ENCODE measurements at places on chromosomes 7 and 10.

DNA sequence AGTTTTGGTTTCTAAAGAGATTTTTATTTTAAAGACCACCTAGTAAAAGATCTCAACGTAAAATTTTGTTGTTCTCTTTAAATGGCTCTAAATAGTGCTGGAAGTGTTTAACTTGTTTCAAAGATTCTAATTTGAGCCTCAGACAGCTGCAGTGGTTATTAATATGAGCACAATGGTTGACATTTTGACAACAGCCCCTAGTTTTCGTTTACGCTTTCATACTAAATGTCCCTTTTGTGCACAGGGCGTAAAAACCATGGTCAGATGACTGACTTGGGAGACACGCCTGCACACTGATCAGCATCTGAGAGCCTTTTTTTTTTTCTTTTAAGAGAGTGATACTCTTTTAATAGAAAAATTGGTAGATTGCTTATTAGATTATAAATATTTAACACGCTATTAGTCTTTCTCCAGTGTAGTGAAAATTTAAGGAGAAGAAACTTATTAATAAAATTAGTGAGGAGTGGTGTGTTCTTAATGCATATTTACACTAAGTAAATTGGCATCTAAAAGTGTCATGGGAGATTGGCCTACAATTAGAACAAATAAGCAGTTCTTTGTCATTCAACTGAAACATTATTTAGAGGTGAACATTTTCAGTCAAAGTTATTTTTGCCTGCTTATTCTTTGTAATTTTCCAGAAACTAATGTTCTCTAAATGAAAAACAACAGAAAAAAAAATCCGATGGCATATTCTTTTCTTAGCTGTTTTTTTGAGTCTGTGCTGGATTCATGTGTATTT, 182.8 kb upstream of the PHYHIPL start:
- DNase-seq: no peak

DNA sequence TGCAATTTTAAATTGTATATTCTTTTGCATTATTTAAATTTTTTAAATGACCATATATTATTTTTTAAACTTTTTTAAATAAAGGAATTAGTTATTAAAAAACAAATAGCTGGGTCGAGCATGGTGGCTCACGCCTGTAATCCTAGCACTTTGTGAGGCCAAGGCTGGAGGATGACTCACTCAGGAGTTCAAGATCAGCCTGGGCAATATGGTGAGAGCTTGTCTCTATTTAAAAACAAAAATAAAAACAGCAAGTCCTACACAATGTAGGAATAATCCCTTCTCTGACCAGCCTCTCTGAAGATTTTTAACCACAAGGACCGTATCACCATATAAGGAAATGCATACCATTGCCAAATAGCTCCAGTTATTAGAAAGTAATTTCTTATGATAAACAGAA, 19.6 kb downstream of the NOC3L start:
- DNase-seq: no peak

- DNase-seq: no peak
These were observed 37.2 kb downstream of the PIK3AP1 start for GRCh38 chr10:96683065-96683464.

DNA sequence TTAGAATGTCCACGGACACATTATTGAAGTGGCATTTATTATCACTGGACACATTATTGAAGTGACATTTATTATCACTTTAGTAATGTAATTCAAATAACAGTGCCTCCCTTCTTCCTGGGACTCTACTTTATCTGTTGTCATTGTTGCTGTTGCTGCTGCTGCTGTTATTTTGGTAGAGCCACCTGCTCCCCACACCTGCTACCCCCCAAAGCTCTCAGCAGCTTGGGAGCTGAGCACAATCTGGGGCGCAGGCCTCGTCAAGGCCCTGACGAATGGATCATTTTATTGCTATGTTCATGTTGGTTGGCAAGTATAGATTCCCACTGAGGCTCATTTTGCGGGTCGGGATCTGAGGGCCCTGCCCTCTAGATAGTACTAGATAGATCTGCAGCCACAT, 24.8 kb downstream of the FIGNL1 start:
- DNase-seq: no peak

GRCh38 chr10:42149722-42150427, 488.5 kb downstream of the ZNF33B start:
- no peak for DNase-seq

GRCh38 chr7:132500727-132501440, 75.4 kb downstream of the PLXNA4 start:
- no peak for DNase-seq

GRCh38 chr10:5645944-5646617, 20.3 kb downstream of the ASB13 start:
- DNase-seq: no peak

DNA sequence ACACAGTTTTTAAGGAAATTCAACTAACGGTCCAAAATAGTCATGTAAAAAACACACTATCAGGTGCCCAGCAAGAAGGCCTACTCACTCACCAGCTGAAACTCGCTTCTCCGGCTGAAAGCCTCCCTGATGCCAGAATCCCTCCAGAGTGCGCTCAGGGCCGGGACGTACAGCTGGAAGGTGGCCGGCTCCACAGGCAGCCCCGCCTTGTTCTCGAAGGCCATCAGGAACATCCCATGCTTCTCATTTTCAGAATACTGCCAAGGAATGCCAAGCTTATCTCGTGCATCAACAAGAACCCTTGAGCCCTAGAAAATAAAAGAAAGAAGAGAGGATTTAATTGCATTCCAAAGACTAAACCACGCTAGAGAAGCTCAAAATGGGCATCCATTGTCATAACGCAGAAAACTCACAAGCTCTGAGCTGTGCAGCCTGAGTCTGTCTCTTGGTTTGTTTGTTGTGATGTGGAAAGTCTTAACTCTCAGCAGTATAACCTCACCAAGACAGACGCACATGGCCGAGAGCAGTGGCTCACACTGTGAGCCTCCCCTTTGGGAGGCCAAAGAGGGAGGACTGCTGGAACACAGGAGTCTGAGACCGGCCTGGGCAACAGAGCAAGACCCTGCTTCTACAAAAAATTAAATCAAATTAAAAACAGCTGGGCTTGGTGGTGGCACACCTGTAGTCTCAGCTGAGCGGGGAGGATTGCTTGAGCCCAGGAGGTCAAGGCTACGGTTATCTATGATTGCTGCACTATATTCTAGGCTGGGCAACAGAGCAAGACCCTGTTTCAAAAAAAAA, 49.1 kb downstream of the GNA12 start:
- DNase-seq: no peak

GRCh38 chr10:86258499-86258898, 108.1 kb downstream of the GRID1 start:
- DNase-seq: no peak

GRCh38 chr10:11475831-11476434, 135.5 kb downstream of the USP6NL start:
- DNase-seq: no peak

DNA sequence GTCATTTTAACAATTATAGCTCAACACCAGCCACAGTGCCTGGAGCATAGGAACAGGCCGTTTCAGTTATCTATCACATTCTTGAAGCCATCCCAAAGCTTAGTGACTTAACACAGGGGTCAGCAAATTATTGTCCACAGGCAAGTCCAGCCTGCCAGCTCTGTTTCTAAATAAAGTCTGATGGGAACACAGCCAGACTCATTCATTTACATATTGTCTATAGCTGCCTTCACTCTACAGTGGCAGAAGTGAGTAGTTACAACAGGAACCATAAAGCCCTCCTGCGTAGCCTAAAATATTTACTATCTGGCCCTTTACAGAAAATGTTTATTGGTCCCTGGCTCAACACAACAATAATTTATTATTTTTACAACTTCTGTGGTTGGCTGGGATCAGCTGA, 407.5 kb upstream of the AUTS2 start:
- DNase-seq: no peak

GRCh38 chr7:11895337-11895736, 63.3 kb upstream of the THSD7A start:
- no peak for DNase-seq

- DNase-seq: no peak
These were observed 11.2 kb upstream of the FRMPD2 start for GRCh38 chr10:48285710-48286109.

GRCh38 chr10:33453081-33454025, 118.9 kb upstream of the NRP1 start:
- DNase-seq: no peak

DNA sequence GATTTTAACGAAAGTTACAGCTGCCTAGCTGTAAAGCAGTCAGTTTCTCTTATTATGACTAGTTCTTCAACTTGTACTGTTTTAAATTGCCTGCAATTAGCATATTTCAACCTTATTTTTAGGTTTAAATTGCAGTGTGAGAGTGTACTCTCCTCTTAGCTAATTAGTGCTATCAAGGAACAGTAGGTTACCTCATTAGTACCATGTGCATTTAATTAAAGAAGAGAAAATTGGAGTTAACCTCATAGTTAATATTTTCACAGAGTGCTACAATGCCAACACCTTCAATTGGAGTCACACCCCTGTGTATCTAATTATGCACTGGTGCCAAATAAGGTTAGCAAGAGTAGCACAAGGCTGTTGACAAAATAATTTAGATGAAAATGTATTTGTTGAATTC, 154.6 kb downstream of the FOXP2 start:
- no peak for DNase-seq

DNA sequence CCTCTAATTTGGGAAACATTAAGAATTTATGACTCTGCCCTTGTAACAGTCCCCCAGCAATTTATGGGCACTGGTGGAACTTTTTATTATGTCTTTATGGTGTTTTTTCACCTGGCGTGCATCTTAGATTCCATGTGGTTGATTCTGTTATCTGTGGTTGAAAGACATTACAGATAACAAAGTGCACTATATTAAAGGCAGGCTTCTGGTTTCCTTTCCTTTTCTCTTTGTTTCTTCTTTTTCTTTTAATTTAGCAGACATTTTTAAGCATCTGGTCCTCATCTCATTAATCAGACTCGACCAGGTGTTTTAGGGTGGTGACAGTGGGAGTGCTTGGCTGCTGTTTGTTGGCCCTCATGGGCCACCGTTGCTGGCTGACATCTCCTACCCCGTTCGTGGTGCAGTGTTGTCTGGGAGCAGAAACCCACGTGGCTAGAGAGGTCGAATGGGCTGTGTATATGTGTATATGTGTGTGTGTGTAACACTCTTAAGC, 77.4 kb downstream of the LRMDA start:
- no peak for DNase-seq

DNA sequence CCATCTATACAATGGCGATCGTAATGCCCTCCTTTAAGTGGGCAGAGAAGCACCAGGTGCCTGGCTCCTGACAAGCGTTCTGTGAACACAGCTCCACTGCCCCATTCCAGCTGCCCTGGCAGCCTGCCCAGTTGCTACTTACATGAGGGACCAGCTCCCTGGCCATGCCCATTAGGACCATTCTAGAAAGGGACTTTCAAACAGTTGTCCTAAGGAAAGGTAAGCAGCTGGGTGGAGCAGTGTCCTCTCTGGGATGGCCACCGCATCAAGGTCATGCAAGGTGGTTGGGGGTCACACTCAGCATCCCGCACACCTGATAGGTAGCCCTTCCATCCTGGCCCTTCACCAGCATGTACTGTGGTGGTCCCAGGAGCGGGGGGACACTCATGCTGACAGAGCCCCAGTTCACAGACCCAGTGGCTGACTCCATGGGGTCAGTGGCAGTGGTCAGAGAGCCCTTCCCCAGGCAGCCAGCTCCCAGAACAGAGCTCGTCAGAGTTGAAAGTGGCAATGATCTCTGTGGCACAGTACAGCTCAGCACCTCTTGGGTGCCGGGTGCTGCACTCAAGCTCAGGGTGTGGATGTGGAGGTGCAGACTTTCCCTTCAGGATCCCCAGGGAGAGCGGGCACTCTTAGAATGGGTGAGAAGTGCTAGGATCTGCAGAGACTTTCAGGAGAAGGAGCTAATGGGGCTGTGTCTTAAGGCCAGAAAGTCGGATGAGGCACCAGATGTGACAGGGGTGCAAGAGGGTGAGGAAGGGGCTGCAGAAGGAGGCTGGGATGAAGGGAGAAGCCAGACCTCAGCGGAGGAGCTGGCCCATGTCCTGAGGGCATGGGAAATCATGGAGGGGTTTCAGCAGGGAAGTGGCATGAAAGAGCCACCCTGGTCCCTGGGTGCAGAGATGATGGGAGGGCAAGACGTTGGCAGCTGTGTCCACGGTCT, 10.9 kb downstream of the MMRN2 start:
- DNase-seq: peak; percentile 88

- no peak for DNase-seq
These were observed 75.7 kb downstream of the RSU1 start for GRCh38 chr10:16741540-16741939.

- no peak for DNase-seq
These were observed 102.5 kb downstream of the ACTR3B start for GRCh38 chr7:152862006-152862405.

DNA sequence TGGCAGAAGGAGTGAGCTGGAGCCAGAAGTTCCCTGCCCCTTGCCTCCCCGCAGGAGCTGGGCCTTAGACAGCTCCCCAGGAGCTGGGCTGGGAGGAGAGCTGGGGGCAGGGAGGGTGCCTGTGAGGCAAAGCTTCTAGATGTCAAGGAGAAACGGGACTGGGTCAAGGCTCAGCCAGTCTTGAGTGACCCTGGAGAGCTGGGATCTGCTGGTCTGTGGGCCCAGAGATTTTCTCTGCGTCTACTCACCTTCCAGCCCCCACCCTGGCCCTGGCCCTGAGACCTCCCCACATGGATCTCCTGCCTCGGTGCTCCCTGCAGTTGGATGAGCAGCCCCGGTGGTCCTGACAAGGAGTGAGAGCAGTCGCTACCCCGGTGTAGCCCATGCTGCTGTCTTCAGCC, 20.3 kb upstream of the SHH start:
- DNase-seq: no peak

DNA sequence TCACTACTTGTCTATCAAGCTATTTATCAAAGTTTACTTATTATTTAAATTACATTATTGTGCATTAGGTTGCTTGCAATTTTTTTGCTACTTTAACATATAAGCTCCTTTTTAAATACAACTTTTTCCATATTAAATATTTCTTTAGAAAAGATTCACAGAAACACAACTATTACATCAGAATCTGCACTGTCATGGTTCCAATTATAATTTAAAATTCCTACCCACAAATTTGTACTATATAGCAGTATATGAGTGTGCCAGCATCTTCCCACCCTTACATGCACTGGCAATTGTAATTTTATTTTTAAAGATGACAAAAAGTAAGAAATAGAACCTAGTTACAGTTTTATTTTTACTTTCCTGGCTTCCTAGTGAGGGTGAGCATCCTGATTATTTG, 15.8 kb downstream of the MINDY3 start:
- no peak for DNase-seq

Data from NCI-H1092 (cell line).